Bronchus fibroblast of lung (primary cell): ENCODE measurements at places on chromosomes 12 and 14. TPM values are rescaled to one million over a fixed set of nuclear protein-coding genes. Genes with fewer than 3 reads are reported as not detected.

The FZD10 gene
- total RNA-seq: not detected in 2 replicates

The MYF5 gene
- not detected in 2 replicates for total RNA-seq

The C12orf50 gene
- not detected in 2 replicates for total RNA-seq

The FRMD6 gene
- 96.6 and 105 TPM in 2 replicates for total RNA-seq

The TMTC2 gene
- total RNA-seq: 0.84 and 1.6 TPM in 2 replicates

The CCDC198 gene
- not detected in 2 replicates for total RNA-seq

The LMO3 gene
- not detected in 2 replicates for total RNA-seq

The CCDC175 gene
- total RNA-seq: not detected in 2 replicates
